ENCODE measurements at places on chromosomes 3 and 15.

DNA sequence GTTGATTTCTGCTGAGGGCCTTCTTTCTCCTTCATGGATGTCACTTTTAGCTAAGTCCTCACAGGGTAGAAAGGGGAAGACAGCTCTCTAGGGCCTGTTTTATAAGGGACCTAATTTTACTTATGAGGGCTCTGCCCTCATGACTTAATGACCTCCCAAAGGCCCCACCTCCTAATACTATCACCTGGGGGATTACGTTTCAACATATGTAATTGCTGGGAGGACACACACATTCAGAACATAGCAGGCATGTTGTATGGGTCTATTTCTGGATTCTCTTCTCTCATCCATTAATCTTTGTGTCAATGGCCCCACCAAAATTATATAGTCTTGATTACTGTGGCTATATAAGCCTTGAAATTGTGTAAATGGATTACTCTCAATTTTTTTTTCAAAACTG lies 255.0 kb downstream of the CLSTN2 start:
- no peak overlapping the region for H3K4me3 ChIP-seq
- H3K4me1 ChIP-seq, result no peaks in the 10 kb centered on the region
- no peaks in the 10 kb centered on the region for H3K27me3 ChIP-seq
- H3K36me3 ChIP-seq, result no peaks in the 10 kb centered on the region
- DNase-seq, result no peak
- no peak overlapping the region for H3K27ac ChIP-seq

DNA sequence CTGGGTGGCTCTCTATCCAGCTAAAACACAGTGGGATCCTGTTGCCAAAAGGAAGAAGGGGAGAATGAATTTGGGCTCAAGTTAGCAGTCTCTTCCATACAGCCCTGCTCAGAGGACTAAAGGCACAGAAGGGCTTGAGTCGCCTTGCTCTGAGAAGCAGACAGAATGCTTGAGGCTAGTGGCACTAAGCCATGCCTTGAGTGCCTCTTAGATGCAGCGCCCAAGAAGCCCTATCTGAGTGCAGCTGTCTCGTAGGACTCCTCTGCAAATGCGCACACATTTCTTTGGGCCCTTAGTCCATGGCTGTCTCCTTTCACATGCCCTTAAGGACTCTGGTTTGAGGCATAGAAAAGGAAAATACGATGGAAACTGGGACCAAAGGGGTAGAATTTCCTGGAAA lies 211.3 kb upstream of the CHRM5 start:
- no peak overlapping the region for H3K4me3 ChIP-seq
- H3K27me3 ChIP-seq, result peaks cover 17% of the 10 kb centered on the region
- H3K36me3 ChIP-seq, result no peaks in the 10 kb centered on the region
- DNase-seq, result no peak
- H3K27ac ChIP-seq, result no peak overlapping the region
- H3K4me1 ChIP-seq, result no peaks in the 10 kb centered on the region

GRCh38 chr15:66957431-66957720 lies 108.0 kb upstream of the SMAD3 start:
- no peak overlapping the region for H3K4me3 ChIP-seq
- DNase-seq, result no peak
- H3K4me1 ChIP-seq, result peaks cover 5% of the 10 kb centered on the region
- H3K27me3 ChIP-seq, result peaks cover 3% of the 10 kb centered on the region

- no peak overlapping the region for H3K27ac ChIP-seq
- no peaks in the 10 kb centered on the region for H3K4me1 ChIP-seq
- peaks cover 5% of the 10 kb centered on the region for H3K27me3 ChIP-seq
- peaks cover 2% of the 10 kb centered on the region for H3K36me3 ChIP-seq
Measured at GRCh38 chr3:53969086-53969485, 77.4 kb upstream of the SELENOK start.

- H3K4me3 ChIP-seq, result no peak overlapping the region
- no peak overlapping the region for H3K27ac ChIP-seq
- H3K4me1 ChIP-seq, result peaks cover 26% of the 10 kb centered on the region
- H3K36me3 ChIP-seq, result no peaks in the 10 kb centered on the region
- peaks cover 10% of the 10 kb centered on the region for H3K27me3 ChIP-seq
Measured at GRCh38 chr3:197458179-197458707, 97.5 kb downstream of the BDH1 start.

DNA sequence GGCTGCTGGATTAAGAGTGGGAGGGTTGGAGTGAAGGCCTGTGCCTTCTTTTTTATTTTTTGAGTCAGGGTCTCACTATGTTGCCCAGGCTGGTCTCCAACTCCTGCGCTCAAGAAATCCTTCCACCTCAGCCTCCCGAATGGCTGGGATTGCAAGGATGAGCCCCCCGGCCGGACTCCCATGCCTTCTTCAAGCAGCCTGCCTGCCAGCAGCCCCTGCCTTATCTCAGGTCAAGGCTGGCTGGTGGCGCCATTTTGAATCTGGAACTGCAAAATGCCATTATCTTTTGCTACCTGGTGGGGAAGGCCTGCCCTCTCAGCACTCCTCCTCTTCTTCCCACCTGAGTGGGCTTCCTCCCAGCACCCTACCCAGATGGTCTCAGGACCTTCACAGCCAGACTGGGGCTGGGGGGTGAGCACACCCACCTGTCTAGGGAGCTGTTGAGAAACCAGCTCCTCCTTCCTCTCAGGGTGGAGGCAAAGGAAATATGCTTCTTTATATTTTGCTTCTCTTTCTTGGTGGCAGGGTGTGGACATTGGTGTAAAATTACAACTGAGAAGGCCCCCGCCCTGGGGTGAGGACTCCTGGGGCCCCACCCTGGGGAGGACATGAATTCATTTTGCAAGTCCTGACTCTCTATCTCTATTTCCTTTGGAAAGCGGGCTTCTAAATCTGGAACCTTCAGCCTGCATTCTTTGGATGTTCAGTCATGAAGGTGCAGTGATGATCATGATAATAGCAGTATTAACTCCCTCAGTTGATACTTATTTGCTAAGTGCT lies 7.7 kb upstream of the FLNB start:
- H3K36me3 ChIP-seq, result no peaks in the 10 kb centered on the region
- no peaks in the 10 kb centered on the region for H3K27me3 ChIP-seq
- peaks cover 12% of the 10 kb centered on the region for H3K4me1 ChIP-seq
- no peak for DNase-seq
- H3K4me3 ChIP-seq, result no peak overlapping the region

- DNase-seq, result no peak
- H3K36me3 ChIP-seq, result no peaks in the 10 kb centered on the region
- no peak overlapping the region for H3K27ac ChIP-seq
Measured at GRCh38 chr3:166743481-166744134, 636.5 kb downstream of the ZBBX start.

DNA sequence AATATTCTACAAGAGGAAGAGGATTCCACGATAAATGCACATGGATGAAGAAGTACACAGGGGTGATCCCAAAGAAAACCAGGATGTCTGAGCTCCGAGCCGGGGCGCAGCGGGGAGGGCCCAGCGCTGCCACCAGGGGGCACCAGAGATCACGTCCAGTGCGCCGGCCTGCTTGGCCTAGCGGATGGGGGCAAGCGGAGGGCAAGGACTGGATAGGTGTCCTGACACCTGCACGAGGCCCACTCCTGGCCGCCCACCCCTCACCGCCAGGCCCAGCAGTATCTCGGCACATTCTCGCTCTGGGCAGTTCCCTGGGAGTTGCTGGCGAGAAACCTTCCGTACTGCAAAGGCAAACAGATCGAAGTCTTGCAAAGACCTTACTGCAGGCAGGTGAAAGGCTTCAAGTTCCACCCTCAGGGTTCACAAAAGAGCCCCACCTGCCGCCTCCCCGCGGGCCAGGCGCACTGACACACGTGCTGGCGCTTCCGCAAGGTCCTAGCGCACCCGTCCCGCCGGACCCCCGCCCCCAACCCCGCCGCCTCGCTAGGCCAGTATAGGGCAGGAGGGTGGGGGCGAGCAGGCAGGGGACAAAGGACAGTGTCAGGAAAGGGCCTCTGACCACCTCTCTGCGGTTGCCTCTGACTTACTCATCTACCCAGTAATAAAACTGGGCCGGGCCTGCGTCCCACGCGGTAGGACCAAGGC lies 3.3 kb downstream of the ANKRD63 start:
- peaks cover 38% of the 10 kb centered on the region for H3K27me3 ChIP-seq
- H3K27ac ChIP-seq, result no peak overlapping the region
- peak; percentile 85 for DNase-seq
- H3K4me3 ChIP-seq, result no peak overlapping the region

DNA sequence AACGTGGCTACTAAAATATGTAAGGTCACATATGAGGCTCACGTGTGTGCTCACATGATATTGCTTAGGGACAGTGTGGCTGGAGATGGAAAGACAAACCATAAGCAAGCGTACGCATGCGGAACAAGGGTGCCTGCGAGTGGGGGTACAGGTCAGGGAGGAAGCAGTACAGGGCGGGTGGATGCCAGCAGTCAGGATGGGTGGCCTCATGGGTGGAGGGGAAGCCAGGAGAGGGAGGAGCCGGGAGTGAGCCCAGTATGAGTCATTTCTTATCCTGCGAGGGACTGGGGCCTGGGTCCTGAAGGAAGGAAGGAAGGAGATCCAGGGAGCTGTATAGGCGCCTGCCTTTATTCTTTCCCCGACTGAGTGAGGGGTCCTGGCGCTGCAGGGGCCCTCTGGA lies 42.0 kb upstream of the CGNL1 start:
- no peaks in the 10 kb centered on the region for H3K36me3 ChIP-seq
- H3K27ac ChIP-seq, result no peak overlapping the region
- no peak overlapping the region for H3K4me3 ChIP-seq
- no peak for DNase-seq

- H3K36me3 ChIP-seq, result peaks cover 30% of the 10 kb centered on the region
- H3K27ac ChIP-seq, result no peak overlapping the region
- DNase-seq, result no peak
- H3K4me1 ChIP-seq, result peaks cover 20% of the 10 kb centered on the region
- no peaks in the 10 kb centered on the region for H3K27me3 ChIP-seq
Measured at GRCh38 chr3:125318871-125319270, 56.3 kb downstream of the ZNF148 start.

- no peak overlapping the region for H3K4me3 ChIP-seq
- no peak overlapping the region for H3K27ac ChIP-seq
- DNase-seq, result no peak
- H3K4me1 ChIP-seq, result no peaks in the 10 kb centered on the region
- H3K36me3 ChIP-seq, result no peaks in the 10 kb centered on the region
Measured at GRCh38 chr3:120823156-120823555, 80.6 kb downstream of the GTF2E1 start.

All from activated naive CD8-positive, alpha-beta T cell treated with anti-CD3 and anti-CD28 coated beads, Interleukin-2, amount 50 U/mL, for 24 hours (primary cell).